EL (cell line): ENCODE measurements at places on chromosomes 2 and 18.
A peak's percentile ranks its signal among the peaks of the same experiment; 100 is the strongest.

DNA sequence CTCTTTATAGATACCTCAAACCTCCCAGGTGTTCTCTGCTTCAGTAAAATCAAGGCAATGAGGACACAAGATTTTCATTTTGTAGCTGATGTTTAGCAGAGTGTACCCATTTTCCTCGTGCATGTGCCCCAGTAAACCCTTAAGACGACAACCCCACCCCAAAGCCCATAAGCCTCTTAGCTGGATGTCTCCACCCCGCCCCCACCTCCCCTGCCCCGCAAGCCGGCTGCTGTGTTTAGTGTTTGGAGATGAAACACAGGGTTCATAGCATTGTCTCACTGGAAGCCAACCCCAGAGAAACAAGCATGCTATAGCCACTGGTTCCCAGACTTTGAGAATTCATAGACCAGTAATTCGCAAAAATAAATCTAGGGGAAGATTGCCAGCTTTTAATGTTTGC is 5.8 kb upstream of the SAG start:
- no peak for DNase-seq

DNA sequence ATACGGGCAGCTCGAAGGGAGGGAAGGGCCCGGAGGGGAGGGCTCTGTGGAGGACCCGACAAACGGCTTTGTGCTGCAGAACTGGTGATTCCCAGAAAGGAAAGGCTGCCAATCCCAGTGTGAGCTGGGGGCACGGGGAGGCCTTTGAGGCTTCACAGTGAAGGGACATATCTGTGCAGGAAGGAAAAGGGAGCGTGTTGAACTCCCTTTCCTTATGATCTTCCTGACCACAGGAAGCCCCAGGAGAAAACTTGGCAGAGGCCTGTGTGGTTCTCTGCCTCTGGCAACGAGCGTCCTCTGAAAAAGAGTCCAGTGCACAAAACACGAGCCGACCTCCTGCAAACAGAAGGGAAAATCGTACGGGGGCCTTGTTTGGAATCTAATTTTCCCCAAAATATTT is 683.5 kb upstream of the SALL3 start:
- DNase-seq: no peak

DNA sequence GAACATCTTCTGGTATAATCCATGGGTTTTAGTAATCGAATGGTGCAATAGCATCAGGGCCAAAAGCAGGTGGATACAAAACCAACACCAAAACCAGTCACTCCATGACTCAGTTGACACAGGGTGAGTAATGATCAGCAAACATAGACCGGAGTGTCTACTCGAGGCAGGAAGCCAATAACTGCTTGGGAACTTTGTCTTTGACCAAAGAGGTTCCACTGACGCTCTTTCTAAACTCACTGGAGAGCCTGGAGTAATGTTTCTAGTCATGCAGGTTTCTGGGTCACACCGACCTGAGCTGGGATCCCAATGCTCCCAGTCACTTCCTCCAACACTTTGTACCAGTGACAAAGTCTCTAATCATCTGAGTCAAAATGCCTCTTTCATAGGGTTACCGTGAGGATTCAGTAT is 30.9 kb downstream of the MREG start:
- peak; percentile 63 for DNase-seq

DNA sequence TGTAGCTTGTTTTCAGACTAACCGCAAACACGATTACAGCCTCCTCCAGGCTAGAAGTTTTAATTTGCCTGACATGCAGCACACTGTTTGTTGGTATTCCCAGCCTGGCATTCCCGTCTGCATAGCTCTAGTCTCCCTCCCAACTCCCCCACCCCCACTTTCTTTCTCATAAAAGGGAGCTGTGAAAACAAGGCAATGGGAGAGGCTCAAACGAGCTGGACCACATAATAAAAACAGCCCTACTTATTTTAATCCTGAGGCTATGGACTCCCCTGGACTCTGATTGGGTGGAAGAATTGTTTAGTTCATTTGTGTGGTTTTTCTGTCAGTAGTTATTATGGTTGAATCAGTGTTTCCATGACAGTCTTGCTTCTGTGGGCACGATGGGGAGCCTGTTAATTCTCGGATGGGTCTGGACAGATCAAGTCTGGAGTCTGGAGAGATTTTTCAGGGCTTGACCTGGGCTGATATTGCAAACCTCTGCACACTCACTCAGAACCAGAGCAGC is 1.2 kb downstream of the STON1 start:
- peak; percentile 78 for DNase-seq

DNA sequence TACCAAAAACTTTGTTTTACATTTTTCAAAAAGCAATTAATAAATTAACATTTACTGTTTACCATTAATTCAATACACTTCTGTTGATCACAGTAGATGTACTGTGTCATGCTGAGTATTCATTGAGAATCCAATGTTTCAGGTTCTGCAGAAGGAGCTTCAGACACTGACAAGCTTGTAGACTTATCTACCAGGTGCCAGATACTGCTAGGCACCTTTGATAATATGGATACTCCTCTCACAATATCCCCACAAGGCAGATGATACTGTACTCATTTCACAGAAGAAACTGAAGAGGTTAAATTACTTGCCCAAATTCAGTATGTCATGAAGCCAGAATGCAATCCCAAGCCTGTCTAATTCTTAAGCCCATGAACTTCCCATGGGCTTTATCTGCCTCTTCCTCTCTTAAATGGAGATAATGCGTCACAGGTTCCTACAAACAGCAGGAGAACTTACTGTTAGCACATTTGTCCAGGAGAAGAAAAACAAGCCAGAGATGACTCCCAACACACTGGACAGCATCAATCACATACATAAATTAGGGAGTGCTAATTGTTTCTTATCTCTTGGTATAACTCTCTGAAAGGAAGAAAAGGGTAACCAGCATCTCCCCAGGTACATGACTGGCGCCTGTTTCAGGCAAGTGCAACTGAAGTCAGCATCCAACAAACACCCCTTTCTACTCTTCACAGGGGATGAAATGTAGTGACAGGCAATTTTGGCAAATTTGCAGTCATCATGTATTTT is 27.4 kb downstream of the ITSN2 start:
- DNase-seq: no peak

GRCh38 chr2:232240906-232241305 is 137.6 kb upstream of the ALPP start:
- DNase-seq: no peak

GRCh38 chr2:179612591-179613298 is 248.7 kb downstream of the ZNF385B start:
- no peak for DNase-seq

DNA sequence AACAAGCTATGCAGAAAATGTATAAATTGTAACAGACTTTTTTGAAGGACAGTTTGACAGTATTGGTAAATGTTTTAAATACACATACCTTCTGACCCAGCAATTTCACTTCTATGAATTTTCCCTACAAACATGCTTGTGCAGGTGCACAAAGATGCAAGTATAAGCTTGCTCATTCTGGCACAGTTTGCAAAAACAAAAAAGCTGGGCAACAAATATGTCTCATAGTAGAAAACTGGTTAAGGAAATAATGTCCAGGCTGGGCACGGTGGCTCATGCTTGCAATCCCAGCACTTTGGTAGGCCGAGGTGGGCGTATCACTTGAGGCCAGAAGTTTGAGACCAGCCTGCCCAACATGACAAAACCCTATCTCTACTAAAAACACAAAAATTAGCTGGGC is 96.9 kb upstream of the NEDD4L start:
- no peak for DNase-seq

DNA sequence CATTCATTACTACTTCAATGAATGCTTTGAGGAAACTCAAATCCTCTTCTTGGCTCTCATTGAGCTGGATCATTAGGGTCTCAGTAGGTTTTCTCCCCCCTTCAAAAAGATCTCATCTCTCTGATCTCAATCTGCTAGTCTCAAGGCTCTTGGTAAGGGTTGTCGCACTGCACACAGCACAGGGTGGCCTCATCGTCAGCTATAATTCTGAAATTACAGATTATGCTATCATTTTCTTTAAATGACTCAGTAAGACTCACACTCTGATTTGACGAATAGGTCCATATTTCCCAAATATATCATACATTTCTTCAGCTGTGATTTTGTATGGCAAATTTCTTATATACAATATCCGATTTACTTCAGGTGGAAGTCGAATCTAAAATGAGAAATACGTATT is 2.3 kb downstream of the SF3B6 start:
- DNase-seq: no peak

DNA sequence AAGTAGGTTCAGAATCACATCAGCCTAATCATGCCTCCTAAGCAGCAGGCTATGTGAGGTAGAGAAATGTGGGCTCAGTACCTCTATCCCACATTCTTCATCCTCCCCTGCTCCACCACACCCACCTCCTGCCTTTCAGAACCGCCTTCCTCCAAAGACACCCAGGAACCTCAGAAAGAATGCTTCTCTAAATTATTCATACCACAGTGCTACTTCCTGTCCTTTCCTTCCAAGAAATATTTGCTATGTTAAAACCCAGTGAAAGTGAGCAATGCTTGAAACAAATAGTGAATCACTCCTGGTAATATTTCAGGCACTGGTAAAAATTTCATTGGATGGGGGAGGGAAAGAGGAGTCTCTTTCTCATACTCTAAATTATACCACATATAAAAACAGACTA is 24.0 kb upstream of the CREB1 start:
- peak; percentile 90 for DNase-seq

DNA sequence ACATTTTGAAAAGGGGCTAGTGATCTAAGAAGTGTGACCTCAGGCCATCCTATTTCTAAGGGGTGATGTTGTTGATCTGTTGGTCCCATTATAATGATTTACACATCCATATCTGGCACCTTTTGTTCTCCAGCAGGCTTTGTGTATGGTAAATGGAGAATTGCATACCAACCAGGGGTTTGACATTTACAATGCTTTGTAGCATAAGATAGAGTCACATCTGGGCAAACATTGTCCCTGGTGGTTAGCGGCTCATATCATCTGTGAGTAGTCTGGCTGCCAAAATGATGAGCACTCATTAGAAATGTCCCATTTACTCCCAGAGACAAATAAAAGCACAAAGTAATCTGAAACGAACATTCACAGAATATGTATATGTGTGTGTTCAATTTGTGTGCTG is 1775.5 kb upstream of the CELF4 start:
- no peak for DNase-seq

DNA sequence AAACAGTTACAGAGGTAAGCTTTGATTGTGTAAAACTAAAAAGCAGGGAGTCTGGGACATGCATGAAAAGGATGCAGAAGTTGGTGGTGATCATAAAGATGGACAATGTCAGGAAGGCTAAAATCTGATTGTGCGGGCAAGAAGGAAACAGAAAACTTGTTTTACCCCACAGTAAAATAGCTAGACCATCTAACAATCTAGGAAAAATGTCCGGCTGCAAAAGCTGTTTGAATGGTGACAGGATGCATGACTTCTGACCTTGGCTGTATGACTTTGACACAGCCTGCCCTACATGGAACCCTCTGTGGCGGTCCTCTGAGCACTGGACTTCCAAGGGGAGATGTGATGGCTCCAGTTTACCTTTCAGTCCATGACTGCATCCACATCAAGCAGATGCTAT is 93.6 kb downstream of the RAPH1 start:
- no peak for DNase-seq

- DNase-seq: no peak
These were observed 86.2 kb downstream of the LYPD1 start for GRCh38 chr2:132583666-132584360.

- no peak for DNase-seq
These were observed 38.2 kb downstream of the GFPT1 start for GRCh38 chr2:69348781-69349180.
